ENCODE measurements at places on chromosomes 3 and 15.

DNA sequence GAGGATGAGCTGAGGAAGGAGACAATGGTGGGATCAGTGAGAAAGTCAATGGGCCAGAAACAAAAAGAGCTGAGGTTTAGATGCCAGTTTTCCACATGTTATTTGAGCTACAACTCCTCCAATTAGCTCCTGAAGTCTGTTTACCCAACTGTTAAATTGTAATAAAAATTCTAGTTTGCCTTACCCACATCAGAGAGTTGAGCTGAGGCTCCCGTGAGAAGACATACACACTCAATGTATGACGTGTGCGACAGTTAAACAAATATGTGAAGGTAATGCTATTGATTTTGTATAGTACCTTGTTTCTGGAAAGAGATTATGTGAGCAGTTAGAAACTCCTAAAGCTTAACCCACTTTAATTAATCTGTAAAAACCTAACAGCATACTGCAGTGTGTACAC, 318.1 kb upstream of the GRM7 start:
- DNase-seq = no peak

DNA sequence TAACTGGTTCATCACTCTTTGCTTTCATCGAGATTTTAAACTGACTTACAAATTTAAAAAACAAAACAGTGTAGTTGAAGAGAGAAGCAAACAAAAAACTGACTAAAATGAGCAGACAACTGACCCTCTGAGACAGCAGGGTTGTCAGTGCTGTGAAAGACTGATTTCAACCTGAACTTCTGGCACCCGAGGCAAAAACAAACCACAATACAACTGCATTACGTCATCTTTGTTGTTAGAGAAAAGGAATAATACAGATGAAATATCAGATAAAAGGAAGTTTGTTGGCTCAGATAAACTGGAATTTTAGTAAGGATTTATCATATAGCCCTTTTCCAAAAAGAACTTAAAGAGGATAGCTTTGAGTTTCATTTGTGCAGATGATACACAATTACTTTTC, 51.1 kb downstream of the PARP15 start:
- no peak for DNase-seq

GRCh38 chr15:101444015-101444414, 45.5 kb downstream of the PCSK6 start:
- no peak for DNase-seq

- DNase-seq = no peak
Measured at GRCh38 chr3:182115328-182116015, 403.7 kb downstream of the SOX2 start.

Measured in epithelial cell of proximal tubule (primary cell).